ENCODE measurements at places on chromosomes 7 and 10.

- no peak for DNase-seq
These were observed 129.3 kb upstream of the FAM20C start for GRCh38 chr7:63117-63480.

DNA sequence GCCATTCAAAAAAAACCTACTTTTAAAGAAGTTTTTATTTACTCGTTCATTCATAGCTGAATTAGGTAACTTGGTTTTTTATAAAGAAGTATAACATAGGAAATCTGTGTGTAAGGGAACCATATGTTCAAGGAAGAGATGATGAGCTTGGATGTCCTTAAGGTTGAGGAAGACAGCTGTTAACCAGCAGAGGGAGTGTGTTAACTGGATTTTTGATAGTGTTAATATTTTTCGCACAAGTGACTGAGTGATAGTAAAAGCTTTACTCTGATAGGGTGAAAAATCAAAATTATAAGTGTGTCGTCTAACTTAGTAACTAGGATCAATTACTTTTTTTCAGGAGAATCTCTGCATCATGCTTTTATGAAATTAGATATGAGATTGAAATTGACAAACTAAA, 134.7 kb downstream of the ARL5B start:
- DNase-seq = no peak

GRCh38 chr7:108246227-108246837, 116.2 kb upstream of the LAMB4 start:
- no peak for DNase-seq

DNA sequence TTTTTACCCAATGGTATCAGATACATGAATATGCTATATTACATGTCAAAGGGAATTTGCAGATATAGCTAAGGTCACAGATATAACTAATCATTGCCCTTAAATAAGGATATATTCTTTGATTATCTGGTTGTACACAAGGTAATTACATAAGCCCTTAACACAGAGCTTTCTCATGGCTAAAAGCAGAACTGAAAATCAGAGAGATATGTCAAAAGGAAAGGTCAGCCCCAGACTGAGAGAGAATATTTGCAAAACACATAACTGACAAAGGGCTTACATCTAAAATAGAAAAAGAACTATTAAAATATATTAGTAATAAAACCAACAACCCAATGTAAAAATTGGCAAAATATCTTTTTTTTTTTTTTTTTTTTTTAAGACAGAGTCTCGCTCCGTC, 1029.5 kb upstream of the LRRN3 start:
- DNase-seq = no peak

GRCh38 chr7:45073031-45073785, 15.6 kb downstream of the NACAD start:
- DNase-seq = no peak

DNA sequence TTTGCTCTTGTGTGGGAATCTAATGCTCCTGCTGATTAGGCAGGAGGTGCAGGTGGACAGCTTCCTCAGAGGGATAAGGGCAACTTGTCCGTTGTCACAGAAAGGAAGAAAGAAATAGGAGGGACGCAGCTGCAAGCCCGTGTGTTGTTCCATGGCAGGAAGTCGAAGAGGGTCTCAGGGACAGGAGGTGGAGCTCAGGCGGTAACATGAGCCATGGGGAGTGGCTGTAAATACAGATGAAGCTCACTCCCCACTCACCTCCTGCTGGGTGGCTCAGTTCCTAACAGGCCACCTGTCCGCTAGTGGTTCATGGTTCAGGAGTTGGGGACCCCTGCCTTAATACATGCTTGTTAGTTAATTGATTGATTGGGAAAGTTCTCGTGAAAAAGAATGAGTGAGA, 101.7 kb upstream of the SFMBT2 start:
- DNase-seq = no peak

- no peak for DNase-seq
These were observed 94.7 kb downstream of the ZNRF2 start for GRCh38 chr7:30379131-30379530.

DNA sequence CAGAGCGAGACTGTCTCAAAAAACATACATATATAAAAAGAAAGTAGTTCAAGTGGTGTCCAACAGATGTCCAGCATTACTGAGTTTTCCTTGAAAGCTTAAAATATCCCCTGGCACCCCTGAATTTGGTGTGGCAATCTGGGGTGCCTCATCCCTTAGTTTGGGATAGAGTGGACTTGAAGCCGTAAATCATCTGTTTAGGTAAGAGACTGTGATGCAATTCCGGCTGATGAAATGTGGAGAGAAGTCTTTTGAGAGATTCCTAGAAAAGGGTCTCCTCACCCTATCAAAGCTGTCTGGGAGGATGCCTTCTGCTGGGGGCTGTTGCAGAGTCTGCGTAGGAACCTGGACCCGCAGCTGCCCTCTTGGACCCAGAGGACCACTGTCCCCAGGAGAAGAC, 408.0 kb downstream of the RPS24 start:
- DNase-seq = no peak

- no peak for DNase-seq
These were observed 349.8 kb downstream of the NXPH1 start for GRCh38 chr7:8783229-8783628.

DNA sequence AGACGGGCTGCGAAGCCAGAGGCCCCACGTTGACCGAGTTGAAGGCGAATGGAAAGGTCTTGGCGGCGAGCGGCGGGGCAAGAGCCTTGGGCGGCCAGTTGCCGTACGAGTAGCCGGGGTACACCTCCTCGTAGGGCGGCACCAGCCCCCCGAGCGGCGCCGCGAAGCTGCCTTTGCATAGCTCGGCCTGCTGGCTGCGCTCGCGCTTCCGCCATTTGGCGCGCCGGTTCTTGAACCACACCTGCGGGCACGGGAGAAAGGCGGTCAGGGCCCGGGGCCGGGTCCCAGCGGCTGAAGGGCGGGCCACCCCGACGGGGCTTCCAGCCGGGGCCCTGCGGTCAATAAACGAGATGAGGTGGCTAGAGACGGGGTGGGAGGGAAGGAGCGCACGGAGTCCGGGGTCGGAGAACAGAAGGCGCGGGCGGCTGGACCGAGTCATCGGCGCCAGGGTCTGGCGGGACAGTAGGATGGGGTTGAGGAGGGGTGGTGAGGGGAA, 4.8 kb downstream of the ELOVL3 start:
- peak; percentile 39 for DNase-seq

DNA sequence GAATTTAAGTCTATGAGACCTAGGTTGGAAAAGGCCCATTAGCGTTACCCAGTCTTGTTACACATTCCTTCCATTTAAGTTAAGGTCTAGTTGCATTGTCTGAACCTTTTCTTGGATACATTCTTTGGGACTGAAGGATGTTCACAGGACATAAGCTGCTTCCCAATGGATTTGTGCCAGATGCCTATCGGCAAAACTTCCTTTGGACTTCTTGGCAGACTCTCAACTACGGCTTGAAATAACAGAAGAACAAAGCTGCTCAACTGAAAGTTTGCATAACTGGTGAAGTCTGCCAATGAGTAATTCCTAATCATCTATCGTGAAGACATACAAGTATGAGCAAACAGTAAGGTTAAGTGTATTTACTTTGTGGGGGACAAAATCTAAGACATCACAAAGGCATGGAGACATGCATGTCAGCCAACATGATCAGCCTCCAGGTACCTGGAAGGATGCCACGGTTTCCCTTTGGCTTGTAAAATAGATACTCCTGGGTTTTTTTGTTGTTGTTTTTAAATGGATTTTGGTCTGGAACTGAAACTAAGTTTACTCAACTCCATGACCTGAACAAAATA, 35.4 kb downstream of the MALSU1 start:
- no peak for DNase-seq

DNA sequence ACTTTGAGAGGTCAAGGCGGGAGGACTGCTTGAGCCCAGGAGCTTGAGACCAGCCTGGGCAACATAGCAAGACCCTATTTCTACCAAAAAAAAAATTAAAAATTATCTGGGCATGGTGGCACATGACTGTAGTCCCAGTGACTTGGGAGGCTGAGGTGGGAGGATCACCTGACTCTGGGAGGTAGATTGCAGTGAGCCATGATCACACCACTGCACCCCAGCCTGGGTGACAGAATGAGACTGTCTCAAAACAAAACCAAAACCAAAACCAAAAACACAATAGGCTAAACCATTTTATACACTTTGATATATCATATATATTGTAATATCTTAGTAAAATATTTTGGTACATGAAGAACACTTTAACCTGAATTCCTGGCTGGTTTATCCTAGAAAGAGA, 101.6 kb downstream of the RAPGEF5 start:
- no peak for DNase-seq

DNA sequence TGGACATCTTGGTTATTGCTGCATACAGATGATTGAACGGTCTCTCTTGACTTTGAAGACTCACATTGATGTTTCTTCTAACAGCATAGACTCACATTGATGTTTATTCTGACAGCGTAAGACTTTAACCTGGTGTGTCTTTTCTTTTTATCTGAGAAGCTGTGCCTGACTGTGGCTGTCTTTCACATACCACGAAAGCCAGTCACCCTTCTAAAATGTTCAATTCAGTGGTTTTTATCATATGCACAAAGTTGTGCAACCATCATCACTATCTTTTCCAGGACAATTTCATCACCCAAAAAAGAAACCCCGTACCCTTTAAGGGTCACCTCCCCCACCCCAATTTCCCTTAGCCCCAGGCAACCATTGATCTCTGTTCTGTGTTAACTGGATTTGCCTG, 24.7 kb downstream of the CELF2 start:
- DNase-seq = no peak

- DNase-seq = no peak
These were observed 145.1 kb downstream of the DNAJC1 start for GRCh38 chr10:21858455-21858854.

- DNase-seq = no peak
These were observed 1.9 kb upstream of the UNC5B start for GRCh38 chr10:71210542-71210871.

DNA sequence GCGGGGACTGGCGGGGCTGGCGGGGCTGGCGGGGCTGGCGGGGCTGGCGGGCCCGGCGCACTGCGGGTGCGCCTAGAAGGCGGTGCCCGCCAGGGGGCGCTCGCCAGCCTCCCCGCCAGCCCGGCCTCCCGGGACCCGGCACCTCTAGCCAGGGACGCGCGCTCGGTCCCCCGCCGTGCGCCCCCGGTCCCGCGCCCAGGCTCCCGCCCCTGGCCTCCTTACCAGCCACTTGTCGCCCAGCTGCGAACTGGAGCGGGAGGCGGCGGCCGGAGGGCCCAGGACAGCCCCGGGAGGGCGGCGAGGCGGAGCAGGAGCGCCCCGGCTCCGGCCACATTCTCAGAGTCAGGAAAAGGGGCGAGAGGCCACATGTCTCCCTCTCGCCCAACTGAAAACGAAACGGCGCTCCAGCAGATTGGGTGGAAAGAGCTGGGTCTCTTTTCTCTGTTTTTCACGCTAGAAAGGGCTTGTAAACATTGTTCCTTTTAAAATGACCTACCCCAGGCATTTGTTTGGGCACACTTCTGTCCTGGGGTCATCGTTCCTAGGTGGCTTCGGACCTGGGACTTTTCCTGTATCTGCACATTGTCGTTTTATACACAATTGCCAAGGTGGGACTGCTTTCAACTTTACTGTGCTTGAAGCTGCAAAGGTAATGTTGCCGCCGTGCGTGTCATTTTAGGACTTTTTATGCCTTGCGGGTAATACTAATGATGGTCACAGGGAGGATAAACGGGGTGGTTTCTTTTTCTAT, 378 bp upstream of the PRKCQ start:
- peak; percentile 85 for DNase-seq

- no peak for DNase-seq
These were observed 54.1 kb upstream of the FAM180A start for GRCh38 chr7:135802697-135803096.

DNA sequence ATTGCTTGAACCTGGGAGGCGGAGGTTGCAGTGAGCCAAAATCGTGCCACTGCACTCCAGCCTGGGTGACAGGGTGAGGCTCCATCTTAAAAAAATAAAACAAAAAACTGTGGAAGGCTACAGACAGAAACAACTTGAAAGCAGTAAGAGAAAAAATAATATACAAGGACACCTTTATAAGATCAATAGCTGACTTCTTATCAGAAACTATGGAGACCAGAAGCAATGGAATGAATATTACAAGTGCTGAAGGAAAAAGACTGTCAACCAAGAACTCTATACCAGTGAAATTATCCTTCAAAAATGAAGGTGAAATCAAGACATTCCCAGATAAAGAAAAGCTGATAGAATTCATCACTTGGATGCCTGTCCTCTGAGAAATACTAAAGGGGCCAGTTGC, 49.0 kb downstream of the RBAK start:
- no peak for DNase-seq

DNA sequence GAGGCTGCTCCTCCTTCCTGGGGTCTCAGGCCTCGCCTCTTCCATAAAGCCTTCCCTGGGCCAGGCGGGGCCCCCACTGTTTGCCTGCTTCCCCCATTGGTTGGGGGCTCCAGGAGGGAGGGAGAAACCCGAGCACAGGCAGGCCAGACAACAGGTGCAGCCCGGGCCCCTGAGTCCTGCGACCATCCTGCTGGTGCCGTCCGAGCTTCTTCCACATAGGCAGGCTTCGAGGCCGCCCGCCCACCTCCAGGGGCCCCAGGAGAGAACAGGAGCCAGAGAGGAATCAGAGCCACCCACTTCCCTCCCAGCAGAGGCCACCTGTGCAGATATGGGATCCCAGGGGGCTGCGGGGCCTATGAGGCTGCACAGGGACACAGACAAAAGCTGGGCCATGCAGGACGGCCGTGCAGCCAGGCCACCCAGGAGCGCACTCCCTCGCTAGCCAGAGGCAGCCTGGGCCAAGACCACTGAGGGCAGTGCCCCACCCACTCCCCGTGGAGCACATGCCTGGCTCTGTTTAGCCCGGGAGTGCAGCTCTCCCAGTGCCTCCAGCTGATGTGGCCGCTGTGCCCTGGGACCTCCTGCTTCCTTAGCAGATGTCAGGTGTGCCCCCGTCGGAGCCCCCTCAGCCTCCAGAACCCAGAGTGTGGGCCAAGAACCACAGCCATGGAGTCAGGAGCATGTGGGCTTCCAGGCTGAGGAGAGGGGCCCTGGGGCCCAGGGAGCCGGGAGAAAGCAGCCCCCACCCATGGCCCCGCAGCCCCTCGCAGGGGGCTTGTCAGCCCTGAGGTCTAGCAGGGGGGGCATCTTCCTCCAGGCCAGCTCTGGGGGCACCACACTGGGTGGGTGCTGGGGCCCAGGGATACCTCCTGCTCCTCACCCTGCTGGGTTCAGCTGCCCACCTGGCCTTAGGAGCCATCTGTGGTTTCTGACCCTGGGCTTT, 59.9 kb upstream of the INPP5A start:
- no peak for DNase-seq

DNA sequence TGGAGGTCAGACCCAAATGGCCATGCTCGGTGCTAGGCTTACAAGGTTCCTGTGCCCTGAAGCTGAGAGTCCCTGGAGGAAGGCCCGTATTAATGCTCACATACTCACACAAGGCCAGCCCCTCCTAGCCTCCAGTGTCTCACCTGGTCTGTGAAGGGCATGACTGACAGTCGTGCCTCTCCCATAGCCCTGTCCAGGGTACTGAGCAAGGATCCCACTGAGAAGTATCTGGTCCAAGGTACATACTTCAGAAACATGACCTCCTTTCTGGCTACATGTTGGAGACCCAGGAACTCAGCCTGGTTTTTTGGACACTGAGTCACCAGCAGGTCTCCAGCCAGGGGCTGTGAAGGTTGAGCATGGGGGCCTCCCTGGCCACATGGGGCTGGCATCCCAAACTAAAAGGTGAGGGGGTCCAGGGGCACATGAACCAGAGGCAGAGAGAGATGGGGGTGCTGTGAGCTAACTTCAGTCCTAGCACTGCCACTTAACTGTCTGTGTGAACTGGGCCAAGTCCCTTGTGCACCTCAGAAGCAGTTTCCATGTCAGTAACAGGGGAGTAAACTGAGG, 17.6 kb upstream of the RASGEF1A start:
- DNase-seq = no peak
